ENCODE measurements at places on chromosomes 5 and 9.

DNA sequence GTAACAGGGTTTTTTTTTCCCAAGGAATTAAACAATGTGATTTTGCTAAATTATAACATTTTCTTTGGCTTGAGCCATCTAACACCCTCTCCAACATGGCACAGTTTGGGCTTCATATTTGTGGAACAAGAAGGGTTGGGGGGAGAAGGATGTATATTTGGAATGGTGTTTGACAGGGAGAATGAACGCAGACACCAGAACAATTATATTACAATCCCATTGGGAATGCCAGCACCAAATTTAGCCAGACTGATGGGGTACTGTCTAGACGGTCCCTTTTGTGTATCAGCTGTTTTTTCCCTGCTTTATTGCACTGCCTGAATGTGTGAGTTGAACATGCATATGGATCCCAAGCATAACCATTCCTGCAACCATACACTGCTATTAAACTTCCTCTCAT lies 130.9 kb upstream of the TMEM161B start:
- H3K27ac ChIP-seq: no peak overlapping the region
- peaks cover 86% of the 10 kb centered on the region for H3K27me3 ChIP-seq
- no peak for DNase-seq
- H3K36me3 ChIP-seq: no peaks in the 10 kb centered on the region
- H3K4me3 ChIP-seq: no peak overlapping the region

- peaks cover 7% of the 10 kb centered on the region for H3K27me3 ChIP-seq
- no peak for DNase-seq
- no peaks in the 10 kb centered on the region for H3K36me3 ChIP-seq
- no peak overlapping the region for H3K27ac ChIP-seq
- H3K4me1 ChIP-seq: peaks cover 2% of the 10 kb centered on the region
These were observed 352.6 kb upstream of the PANK3 start for GRCh38 chr5:168931638-168932345.

GRCh38 chr5:35443803-35444595 lies 173.7 kb upstream of the SPEF2 start:
- no peak overlapping the region for H3K27ac ChIP-seq
- no peaks in the 10 kb centered on the region for H3K4me1 ChIP-seq
- H3K36me3 ChIP-seq: no peaks in the 10 kb centered on the region
- H3K4me3 ChIP-seq: no peak overlapping the region

DNA sequence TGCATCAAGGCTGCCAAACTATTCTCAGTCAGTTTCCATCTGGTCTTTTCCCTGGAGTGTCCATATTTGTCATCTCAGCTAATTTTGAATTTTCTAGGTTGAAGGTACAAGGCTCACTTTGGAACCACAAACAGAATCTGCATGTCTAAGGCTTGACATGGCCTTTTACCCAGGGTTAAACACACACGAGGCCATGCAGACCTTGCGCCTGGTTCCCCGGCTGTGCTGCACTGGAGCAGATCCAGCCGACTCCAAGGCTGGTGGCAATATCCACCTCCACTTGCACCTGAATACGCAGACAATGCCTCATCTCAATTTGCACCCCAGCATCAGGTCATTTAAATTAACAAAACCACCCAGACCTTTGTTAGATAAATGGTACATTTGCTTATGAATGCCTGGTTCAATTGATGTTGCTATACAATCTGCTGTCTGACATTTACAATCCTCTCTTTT lies 276.2 kb downstream of the HSPA4 start:
- H3K36me3 ChIP-seq: no peaks in the 10 kb centered on the region
- peaks cover 2% of the 10 kb centered on the region for H3K4me1 ChIP-seq
- H3K27ac ChIP-seq: no peak overlapping the region
- peaks cover 12% of the 10 kb centered on the region for H3K27me3 ChIP-seq
- no peak overlapping the region for H3K4me3 ChIP-seq

GRCh38 chr9:37839496-37840461 lies 39.2 kb downstream of the DCAF10 start:
- no peak overlapping the region for H3K4me3 ChIP-seq
- no peak for DNase-seq
- H3K36me3 ChIP-seq: no peaks in the 10 kb centered on the region
- no peak overlapping the region for H3K27ac ChIP-seq

- H3K4me3 ChIP-seq: no peak overlapping the region
- peaks cover 13% of the 10 kb centered on the region for H3K4me1 ChIP-seq
- no peak overlapping the region for H3K27ac ChIP-seq
- H3K27me3 ChIP-seq: no peaks in the 10 kb centered on the region
- H3K36me3 ChIP-seq: no peaks in the 10 kb centered on the region
- no peak for DNase-seq
These were observed 376.4 kb upstream of the KCNN2 start for GRCh38 chr5:113985505-113985904.

DNA sequence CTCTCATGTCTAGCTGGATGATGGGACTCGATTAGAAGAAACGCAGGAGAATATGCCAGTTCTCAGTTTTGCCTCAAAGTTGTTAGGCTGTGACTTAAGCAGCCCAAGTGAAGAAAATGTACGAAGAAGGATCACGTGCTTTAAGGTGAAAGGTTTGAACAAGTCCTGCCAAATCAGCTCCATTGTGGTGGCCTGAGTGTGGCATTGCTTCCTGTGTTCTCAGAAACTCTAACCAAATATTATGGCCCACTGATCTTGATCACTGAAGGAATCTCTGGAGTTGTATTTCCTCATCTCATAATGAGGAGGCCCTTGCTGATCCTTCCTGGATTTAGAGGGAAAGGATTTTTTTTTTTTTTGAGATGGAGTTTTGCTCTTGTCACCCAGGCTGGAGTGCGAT lies 44.0 kb downstream of the OTULIN start:
- no peak for DNase-seq
- H3K4me3 ChIP-seq: no peak overlapping the region
- no peaks in the 10 kb centered on the region for H3K27me3 ChIP-seq
- H3K27ac ChIP-seq: no peak overlapping the region
- no peaks in the 10 kb centered on the region for H3K4me1 ChIP-seq

DNA sequence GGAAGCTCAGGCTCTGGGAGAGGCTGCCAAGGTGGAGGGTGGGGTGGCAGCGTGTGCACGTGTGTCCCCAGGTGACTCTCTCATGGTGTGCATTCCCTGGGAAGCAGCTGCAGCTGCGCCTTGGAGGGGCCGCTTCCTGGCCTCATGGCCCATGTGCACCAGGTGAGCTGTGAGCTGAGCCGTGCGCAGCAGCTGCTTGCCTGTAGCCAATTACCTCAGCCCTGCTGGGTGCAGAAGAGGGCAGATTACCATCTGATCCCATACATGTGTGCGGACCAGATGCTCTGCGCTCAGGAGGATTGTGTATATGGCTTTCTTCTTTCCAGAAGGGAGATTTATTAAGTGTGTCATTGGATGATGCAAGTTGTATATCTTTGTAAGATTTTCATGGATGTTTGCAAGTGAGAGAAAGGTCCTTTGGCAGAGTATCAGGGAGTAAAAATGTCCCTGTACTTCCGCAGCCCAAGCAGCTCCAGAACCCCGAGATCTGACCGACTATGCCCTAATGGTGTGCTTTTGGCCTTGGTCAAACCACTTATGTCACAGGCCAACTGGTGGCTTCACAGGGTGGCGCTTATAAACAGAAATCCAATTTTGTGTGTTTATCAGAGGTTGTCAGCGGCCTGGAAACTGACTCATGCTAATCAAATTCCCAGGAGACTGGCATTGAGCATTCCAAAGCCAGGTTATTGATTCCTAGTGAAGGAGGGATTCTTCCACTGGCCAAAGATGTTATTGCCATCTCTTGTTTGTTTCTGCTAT lies 229.3 kb downstream of the GOLPH3 start:
- H3K27me3 ChIP-seq: no peaks in the 10 kb centered on the region
- H3K27ac ChIP-seq: peak overlapping the region; percentile 64
- H3K4me1 ChIP-seq: peaks cover 10% of the 10 kb centered on the region
- DNase-seq: no peak
- H3K36me3 ChIP-seq: no peaks in the 10 kb centered on the region

DNA sequence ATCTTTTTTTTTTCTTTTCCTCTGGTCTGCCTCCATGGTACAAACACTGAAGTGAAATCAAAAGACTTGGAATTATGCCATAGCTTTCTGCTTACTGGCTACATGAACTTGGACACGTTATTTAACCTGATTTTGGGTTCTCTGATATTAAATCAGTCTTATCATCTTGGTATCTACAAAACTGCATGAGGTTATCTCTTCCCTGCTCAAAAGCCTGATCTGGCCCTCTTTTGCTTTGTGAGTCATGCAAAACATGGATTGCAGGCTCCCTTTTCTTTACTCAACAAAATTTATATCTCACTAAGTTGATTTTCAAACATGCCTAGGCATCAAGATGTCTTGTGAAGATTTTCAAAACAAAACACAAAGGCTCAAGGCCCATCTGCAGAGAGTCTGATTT lies 45.9 kb upstream of the FST start:
- H3K27ac ChIP-seq: no peak overlapping the region
- no peaks in the 10 kb centered on the region for H3K27me3 ChIP-seq
- no peak overlapping the region for H3K4me3 ChIP-seq
- peaks cover 1% of the 10 kb centered on the region for H3K4me1 ChIP-seq

DNA sequence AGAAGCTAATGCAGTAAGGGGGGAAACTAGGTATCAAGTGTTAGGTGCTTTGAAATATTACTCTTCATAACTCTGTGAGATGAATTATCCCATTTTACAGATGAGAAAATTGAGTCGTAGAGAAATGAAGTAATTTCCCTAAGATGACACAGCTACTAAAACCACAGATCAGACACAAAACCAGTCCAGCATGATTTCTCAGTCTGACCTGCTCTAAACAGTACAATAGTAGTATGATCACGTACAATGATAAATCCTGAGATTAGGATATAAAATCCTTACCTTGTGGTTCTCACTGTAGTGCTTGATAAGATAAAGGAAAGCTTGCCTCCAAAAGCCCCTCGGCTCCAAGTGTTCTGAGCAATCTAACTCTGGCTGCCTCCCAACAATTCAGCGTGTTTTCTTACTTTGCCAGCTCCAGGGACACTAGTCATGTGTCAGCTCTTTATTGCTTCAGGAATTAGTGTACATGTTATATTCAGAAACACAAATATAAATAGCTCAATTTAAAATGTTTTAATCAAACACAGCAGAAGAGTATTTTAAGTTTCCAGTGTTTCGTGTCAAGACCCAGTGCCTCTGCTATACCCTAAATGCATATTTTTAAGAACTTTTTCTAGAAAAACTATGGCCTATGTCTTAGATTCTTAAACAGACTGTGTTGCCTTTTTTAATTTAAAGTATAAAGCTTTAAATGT lies 243.6 kb downstream of the DENND1A start:
- peaks cover 11% of the 10 kb centered on the region for H3K36me3 ChIP-seq
- no peak for DNase-seq
- H3K4me1 ChIP-seq: peaks cover 9% of the 10 kb centered on the region
- H3K27me3 ChIP-seq: peaks cover 94% of the 10 kb centered on the region

DNA sequence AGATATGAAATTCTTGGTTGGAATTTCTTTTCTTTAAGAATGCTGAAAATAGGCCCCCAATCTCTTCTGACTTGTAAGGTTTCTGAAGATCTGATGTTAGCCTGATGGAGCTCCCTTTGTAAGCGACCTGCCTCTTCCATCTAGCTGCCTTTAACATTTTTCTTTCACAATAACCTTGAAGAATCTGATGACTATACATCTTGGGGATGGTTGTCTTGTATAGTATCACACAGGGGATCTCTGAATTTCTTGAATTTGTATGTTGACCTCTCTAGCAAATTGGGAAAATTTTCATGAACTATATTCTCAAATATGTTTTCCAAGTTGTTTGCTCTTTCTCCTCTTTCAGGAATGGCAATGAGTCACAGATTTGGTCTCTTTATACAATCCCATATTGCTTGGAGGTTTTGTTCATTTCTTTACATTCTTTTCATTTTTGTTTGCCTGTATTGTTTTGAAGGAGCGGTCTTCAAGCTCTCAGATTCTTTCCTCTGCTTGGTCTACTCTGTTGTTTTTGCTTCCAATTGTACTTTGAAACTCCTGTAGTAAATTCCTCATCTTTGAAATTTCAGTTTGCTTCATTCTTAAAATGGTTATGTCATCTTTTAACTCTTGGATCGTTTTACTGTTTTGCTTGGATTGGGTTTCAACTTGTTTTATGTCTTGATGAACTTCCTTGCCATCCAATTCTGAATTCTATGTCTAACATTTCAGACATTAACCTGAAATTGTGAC lies 245.2 kb upstream of the TARS1 start:
- H3K27ac ChIP-seq: no peak overlapping the region
- no peak for DNase-seq
- peaks cover 9% of the 10 kb centered on the region for H3K4me1 ChIP-seq
- peaks cover 1% of the 10 kb centered on the region for H3K36me3 ChIP-seq
- H3K27me3 ChIP-seq: no peaks in the 10 kb centered on the region

- H3K27me3 ChIP-seq: peaks cover 7% of the 10 kb centered on the region
- H3K36me3 ChIP-seq: no peaks in the 10 kb centered on the region
- peaks cover 29% of the 10 kb centered on the region for H3K4me1 ChIP-seq
- H3K4me3 ChIP-seq: no peak overlapping the region
- H3K27ac ChIP-seq: no peak overlapping the region
- DNase-seq: no peak
These were observed 22.2 kb upstream of the CXCL14 start for GRCh38 chr5:135600971-135601381.

DNA sequence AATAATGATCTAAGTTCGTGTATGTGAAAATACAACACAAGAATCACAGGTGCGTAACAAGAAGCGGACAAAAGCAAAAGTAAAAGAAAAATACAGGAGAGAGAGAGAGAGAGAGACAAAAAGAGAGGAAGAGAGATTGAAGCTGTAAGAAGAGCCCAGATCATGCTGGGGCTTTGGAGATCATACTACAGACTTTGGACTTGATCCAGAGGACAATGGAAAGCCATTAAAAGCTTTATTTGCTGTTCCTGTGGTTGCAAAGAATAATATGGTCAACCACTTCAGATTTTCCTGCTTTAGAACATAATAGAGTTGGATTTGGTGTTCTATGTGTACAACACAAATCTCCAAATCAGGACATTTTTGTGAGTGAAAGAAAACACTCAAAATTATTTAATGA lies 561.4 kb downstream of the CAAP1 start:
- DNase-seq: no peak
- H3K4me3 ChIP-seq: no peak overlapping the region
- peaks cover 10% of the 10 kb centered on the region for H3K4me1 ChIP-seq
- H3K27ac ChIP-seq: peak overlapping the region; percentile 38

GRCh38 chr9:131943351-131943841 lies 136.3 kb downstream of the MED27 start:
- no peak for DNase-seq
- peaks cover 3% of the 10 kb centered on the region for H3K36me3 ChIP-seq
- H3K27ac ChIP-seq: no peak overlapping the region
- no peaks in the 10 kb centered on the region for H3K4me1 ChIP-seq
- no peak overlapping the region for H3K4me3 ChIP-seq

DNA sequence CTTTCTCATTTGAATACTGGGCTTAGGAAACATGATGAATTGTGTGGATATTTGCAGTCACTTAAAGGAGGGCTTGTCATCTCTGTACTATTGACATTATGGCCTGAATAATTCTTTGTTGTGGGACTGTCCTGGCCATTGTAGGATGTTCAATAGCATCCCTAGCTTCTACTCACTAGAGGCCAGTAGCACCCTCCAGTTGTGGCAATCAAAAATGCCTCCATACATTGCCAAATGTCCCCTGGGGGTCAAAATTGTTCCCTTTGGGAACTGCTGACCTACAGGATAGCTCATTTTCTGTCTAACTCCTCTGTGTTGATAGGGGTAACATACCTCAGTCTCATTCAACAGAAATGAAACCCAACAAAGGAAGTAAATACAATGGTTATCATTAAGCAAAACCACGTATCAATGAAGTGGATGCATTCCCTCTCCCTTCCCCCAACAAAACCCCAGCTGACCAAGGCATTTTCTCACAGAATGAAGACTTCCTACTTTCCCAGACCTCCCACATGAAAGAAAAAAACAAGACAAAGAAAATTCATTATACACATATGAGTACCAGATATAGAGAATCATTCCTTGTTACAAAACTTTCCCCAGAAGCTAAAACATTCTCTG lies 18.1 kb downstream of the FYB1 start:
- no peaks in the 10 kb centered on the region for H3K4me1 ChIP-seq
- no peaks in the 10 kb centered on the region for H3K36me3 ChIP-seq
- no peaks in the 10 kb centered on the region for H3K27me3 ChIP-seq
- DNase-seq: no peak
